Effector memory CD8-positive, alpha-beta T cell (primary cell): ENCODE measurements at places on chromosomes 11 and 22.
A peak's percentile ranks its signal among the peaks of the same experiment; 100 is the strongest.

DNA sequence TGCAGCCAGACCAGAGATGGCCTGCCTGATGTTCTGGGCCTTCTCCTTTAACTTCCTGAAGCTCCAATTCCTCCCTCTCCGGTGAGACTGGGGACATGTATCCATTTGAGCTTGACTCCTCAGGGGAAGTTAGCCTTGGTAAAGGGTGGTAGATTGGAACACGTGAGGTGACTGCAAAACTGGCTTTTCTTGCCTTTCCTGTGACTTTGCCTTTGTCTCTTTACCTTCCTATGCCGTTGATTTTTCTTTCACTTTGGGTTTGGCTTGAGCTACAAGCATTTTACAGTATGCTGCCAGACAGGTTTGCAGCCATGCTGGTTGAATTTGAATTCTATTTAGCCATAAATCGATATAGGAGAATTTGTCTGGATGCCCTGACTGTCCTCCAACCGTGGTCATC lies 16.8 kb upstream of the GLYATL1 start:
- DNase-seq, result no peak

- peak; percentile 31 for DNase-seq
Observed at GRCh38 chr11:128551611-128552335, 35.6 kb downstream of the ETS1 start.

- DNase-seq, result no peak
Observed at GRCh38 chr11:130672911-130673310, 224.5 kb downstream of the ADAMTS15 start.

DNA sequence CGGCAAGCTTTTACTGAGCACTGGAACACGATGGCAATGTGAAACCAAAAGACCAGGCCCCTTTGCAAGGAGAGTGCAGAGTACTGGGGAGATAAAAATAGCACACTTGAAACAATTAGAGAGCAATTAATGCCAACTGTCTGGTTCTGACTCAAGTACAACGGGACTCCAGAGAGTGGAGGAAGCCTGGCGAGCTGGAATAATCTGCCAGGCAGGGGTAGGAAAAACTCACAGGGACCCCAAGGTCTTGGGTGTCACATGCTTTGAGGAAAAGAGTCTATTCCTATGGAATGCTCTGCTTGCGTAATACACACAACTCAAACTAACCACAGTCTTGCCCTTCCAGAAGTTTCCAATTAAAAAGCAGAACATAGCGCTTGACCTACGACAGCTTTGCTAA lies 113.0 kb upstream of the CLMP start:
- no peak for DNase-seq

DNA sequence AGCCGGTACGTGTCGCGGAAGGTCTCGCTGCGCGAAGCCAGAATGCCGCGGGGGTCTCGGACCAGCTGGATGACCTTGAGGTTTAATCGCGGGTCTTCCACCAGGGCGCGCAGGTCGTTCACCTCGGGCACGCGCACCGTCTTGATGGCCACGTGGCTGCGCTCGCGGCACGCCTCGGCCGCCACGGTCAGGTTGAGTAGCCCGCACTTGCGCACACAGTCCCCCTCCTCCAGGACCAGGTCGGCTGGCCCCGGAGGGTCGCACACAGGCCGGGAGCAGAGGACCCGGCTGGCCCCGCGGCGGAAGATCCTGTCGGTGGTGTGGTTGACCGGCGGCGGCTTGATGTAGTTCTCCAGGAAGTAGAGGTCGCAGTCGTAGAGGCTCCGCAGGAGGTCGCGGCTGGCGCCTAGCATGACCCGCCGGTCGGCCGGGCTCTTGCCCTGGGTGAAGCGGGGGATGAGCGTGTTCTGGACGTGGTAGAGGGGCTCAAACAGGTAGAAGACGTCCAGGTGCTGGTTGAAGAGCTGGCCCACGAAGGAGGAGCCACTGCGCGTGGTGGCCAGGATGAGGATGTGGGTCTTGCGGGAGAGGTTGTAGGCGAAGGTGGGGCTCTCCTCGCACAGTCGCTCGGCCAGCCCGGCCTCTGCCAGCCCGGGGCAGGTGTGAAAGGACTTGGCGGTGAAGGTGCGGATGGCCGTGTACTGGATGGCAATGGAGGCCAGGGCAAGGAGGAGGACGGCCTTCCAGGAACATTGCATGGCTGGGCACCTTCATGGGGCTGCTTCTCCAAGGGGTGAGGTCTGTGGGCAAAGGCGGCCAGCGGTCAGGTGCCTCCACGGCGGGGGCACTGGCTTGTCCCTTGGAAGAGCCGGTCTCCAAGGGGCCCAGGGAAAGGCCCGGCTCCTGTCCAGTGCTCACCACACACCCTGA lies 15.0 kb downstream of the CHST1 start:
- no peak for DNase-seq

DNA sequence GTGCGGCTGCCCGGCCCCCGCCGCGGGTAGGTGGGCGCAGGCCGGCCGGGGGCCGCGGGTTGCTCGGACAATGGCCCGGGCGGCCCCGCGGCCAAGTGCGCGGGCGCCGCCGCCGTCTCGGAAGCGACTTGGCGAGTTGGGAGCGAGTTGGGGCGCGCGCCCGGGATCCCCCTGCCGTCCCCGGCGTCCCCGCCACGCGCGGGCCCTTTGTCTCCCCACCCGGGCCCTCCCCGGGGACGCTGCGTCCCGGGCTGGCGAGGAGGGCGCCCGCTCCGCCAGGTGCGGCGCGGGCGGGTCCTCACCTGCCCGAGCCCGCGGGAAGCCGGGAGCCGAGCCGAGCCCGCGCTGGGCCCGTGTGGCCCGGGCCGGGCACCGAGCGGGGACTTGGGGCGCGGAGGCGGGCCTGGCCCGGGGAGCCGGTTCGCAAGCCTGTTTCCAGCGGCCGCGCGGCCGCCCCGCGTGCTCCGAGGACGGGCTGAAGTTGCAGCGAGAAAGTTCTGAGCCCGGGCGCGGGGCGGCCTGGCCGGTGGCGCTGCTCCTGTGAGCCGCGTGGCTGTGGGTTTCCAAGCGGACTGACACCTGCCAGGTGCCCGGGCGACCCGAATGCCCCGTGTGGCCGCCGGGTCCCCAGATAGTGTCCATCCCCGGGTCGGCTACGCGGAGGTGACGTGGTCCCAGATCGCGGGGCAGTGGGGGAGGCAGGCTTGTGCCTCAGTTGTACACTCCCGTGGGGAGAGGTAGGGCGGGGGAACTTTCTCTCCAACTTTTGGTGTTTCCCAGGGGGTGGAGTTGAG lies 586 bp downstream of the LRP5 start:
- no peak for DNase-seq

DNA sequence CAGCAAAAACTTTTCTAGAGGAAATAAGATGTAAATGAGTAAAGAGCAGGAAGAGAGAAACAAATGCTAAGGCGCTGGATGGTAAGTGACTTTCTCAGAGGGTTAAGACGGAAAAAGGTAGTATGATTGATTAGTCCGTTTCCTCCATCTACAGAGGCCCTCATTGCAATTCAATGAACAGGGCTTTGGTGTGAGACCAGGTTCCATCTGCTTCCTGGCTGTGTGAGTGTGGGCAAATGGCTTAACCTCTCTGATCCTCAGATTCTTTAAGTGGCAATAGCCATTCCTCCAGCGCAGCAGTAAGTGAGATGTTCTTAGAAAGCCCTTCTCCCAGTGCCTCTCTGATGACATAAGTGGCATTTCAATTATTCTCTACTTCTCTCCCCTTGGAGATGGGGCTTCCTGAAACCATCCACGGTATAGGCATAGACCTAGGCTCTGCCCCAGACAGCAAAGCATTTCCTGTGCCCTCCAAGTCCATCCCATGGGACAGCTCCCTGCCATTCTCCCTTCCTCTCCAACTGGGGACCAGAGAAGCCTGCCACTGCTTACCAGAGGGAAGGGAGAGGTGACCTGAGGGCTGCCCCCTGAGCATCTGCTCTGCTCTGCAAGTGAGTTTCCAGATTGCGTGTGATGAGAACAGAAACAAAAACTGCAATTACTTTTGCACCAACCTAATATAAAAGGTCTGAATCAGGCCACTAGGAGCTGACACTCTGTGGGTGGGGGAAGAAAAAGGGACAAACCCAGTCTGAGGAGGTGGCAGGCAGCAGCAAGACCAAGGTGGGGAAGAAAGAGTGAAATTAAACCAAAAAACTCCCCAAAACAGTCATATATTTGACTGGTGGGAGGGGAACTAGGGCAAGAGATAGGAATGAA lies 12.7 kb upstream of the CD44 start:
- DNase-seq, result no peak

DNA sequence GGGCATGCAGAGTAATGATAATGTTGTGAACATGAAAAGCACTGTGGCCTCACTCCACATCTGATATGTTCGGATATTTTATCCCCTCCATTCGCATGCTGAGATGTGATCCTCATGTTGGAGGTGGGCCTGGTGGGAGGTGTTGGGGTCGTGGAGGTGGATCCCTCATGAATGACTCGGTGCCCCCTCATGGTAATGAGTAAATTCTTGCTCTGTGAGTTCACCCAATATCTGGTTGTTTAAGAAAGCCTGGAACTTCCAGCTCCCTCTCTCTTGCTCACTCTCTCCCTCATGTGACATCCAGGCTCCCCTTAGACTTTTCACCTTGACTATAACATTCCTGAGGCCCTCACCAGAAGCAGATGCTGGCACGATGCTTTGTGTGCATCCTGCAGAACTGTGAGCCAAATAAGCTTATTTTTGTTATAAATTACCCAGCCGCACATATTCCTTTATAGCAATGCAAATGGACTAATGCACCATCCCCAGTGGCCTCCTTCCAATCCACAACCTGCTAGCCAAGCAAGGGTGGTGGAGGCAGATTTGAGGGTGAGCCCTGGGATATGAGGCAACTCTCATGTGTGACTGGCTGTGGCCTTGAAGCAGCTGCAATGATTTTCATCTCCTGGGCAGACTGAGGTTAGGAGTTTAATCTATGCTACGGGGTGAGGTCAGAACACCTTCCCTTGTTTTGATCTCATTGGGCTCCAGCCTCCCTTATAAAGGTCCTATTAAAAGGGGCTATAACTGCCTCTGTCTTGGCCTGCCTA lies 276.5 kb downstream of the ETS1 start:
- no peak for DNase-seq

DNA sequence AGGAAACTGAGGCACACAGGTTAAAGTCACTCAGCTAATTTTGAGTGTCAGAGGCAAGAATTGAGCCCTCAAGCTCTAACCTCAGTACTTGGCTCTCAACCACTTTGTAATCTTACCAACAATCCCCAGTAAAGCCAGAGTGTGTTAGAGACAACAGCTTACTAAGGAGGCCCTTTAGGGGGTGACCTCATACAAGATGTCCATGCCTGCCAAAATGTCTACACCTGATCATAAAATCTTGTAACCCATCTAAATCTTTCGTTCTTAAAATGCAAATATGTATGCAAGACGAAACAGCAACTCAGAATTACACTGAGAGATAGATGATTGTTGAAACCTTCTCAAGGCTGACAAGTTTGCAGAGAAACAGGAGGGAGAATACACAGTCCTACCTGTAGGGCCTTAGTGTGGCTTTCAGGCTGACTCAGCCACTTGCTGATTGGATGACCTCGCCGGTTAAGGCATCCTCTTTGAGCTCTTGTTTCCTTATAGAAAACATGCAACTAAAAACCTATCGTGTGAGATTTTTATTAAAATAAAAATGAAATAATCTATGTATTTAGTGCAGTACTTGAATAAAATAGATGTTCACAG lies 143.2 kb downstream of the OPCML start:
- DNase-seq, result no peak

DNA sequence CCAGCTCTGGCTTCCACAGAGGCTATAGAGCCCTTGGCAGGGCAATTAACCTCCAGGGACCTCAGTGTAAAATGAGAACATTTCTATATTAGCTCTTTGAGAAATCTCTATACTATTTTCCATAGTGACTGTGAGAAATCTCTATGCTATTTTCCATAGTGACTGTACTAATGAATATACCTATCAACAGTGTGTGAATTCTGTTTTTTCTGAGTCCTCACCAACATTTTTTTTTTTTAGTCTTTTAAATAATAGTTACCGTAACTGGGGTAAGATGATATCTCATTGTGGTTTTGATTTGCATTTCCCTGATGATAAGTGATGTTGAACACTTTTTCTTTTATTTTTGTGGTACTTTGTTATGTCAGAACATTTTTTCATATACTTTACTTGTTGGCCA lies 7.0 kb upstream of the MTNR1B start:
- no peak for DNase-seq

DNA sequence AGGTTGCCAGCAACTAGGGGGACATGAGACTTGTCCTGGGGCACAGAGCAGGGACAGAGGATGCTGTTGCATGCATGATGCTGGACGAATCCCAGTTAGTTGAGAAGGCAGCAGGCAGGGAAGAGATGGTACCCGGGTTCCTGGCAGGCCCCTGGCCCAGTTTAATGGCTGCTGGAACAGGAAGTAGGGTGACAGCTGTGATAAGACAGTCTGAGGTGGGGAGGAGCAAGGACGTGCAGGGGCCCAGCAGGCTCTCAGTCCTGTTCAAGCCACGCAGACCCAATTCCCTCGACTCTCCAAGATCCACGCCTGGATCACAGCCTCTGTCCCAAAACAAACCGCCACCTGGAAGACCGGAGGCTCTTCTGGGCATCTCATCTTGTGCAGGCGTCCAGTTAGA lies 32.0 kb downstream of the LRRC10B start:
- no peak for DNase-seq
